ENCODE measurements at places on chromosomes 11 and 22.

GRCh38 chr11:72576661-72577060 is 97.6 kb downstream of the PDE2A start:
- DNase-seq, result no peak

DNA sequence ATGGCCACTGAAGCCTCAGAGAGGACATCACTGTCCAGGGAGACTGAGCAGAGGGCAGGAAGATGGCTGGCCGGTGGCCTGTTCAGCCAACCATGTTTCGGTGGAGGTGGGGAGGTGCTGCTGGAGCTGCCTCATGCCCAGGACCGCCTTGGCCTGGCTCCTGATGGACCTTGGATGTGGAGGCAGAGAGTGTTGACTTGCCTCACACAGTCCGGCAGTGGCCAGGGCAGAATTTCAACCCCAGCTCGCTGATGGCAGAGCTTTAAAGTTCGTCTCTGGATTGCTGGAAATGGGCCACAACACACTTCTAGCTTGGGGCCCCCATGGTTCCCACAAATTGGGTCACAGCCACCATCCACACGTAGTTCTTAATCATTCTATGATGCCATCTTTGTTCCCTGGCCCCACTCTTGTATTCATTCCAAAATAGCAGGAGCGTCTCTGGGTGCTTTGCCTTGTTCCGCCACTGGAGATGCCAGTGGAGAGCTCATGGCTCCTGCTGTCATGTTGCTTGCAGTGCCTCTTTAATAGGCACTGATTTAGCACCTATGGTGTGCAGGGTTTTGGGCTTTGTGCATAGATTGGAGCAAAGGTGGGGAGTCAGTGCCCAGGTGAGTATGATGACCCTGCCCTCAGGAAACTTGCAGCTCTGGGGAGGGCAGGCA is 5.6 kb downstream of the MAPK8IP1 start:
- no peak for DNase-seq

DNA sequence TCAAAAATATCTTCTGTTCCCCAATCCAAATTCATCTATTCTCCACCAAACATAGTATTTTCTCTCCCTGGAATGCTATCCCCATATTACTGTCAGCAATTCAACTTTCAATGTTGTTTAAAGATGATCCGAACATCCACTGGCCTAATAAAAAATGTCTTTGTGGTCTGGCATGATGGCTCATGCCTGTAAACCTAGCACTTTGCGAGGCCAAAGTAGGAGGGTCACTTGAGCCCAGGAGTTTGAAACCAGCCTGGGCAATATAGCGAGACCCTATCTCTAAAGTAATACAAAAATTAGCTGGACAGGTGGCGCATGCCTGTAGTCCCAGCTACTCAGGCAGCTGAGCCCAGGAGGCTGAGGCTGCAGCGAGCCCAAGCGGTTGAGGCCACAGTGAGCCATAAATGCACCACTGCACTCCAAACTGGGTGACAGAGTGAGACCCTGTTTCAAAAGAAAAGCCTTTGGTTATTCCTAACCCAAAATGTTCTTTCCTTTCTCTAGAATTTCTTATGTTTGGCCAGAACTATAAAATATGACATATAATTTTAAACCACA is 29.8 kb downstream of the SIK3 start:
- no peak for DNase-seq

- no peak for DNase-seq
Measured at GRCh38 chr11:9820260-9820659, 156.4 kb downstream of the SWAP70 start.

DNA sequence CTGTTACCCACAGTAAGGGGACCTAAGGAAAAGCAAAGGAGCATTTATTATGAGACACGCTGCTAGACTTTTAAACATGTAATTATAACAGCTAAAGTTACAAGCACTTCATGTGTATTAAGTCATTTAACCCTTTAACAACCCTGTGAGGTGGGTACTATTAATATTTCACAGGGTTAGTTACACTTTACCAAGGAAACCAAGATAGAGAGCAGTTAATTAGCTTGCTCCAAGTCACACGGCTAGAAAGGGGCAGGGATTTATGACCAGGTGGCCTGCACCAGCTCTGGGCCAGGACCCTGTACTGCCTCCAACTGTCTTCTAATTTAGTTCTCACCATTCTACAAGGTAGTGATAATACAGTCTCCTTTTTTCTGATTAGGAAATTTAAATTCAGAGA is 74.9 kb downstream of the RPL27A start:
- DNase-seq, result no peak

DNA sequence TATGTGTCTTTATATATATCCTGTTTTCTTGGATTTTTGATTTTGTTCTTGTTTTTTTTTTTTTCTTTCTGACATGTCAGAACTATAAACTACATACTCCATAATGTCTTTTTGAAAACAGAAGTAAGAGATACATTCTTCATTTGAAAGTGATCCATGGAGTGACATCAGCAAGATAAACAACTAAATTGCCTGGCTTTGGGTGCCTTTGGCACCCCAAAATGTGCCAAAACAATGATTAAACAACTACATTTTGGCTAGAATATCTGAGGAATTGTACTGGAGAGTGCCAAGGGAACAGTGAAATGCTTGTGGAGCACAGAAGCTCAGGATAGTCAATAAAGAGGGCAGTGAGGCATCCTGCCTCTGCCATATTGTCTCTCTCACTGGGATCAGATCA is 766.1 kb upstream of the ANO3 start:
- no peak for DNase-seq

- no peak for DNase-seq
Measured at GRCh38 chr11:70525006-70525405, 126.7 kb downstream of the CTTN start.

DNA sequence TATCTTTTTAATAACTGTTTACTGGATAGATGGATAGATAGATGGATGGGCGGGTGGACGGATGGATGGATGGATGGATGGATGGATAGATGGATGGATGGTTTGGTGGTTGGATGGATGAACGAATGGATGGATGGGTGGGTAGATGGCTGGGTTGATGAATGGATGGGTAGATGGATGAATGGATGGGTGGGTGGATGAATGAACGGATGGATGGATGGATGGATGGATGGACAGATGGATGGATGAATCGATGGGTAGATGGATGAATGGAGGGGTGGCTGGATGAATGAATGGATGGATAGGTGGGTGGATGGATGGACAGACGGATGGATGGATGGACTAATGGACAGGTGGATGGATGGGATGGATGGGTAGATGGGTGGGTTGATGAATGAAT is 13.8 kb upstream of the SLC22A12 start:
- no peak for DNase-seq

DNA sequence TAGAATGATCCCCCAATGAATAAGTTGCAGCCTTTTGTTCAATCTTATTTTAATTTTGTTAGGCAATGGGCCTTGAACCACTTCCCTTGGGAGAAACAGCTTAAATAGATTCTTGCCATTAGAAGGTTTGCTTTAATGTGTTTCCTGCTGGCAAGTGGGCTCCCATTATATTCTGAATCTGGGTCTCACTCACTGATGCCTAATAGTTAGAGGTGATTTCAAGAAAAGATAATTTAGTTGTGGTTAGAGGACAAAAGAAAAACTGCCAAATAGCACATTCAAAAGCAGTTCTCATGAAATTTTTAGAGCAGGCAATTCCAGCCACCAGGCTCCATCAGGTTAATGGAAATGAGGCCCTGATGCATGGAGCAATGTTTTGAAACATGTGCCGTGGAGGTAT is 362.6 kb upstream of the CHORDC1 start:
- no peak for DNase-seq

GRCh38 chr11:73177778-73178539 is 35.8 kb upstream of the FCHSD2 start:
- DNase-seq, result peak; percentile 46

DNA sequence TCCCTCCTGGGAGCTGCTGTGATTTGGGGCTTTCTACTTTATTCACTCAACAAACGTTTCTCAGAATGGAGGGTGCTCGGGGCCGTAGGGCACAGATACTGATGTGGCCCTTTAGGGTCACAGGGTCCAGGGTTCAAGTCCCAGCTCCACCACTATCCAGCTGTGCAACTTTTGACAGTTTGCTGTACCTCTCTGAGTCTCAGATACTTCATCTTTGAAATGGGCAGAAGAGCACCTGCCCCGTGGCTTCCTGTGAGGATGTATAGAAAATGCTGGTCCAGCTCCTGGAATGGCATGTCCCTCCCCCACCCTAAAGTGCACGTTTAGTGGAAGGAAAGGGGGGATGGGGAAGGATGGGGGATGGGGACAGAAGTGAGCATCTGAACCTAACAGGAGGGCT is 21.9 kb upstream of the PRR5 start:
- no peak for DNase-seq
